IMR-90 (cell line): ENCODE measurements at places on chromosomes 7 and 10.

GRCh38 chr10:96851281-96851680, 19.2 kb downstream of the LCOR start:
- no peak for DNase-seq

DNA sequence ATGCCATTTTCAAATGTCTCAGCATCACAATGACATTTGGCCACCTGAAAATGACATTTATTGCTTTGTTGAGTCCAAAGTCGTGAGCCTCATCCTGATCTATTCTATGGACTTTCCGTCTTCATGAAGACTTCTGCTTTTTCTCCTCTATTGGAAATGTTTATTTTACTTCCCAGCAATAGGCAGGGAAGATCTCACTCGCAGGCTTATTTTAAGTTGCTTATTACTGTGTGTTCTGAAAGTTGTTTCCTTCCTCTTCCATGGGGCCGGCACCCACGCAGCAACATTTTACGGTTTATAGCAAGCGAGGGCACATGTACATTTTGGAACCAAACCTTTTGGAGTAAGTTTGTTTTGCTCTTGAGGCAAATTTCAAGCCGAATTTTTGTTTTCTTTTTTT, 221.0 kb upstream of the KLF6 start:
- no peak for DNase-seq

GRCh38 chr10:60848126-60848525, 69.8 kb downstream of the CDK1 start:
- peak; percentile 52 for DNase-seq

DNA sequence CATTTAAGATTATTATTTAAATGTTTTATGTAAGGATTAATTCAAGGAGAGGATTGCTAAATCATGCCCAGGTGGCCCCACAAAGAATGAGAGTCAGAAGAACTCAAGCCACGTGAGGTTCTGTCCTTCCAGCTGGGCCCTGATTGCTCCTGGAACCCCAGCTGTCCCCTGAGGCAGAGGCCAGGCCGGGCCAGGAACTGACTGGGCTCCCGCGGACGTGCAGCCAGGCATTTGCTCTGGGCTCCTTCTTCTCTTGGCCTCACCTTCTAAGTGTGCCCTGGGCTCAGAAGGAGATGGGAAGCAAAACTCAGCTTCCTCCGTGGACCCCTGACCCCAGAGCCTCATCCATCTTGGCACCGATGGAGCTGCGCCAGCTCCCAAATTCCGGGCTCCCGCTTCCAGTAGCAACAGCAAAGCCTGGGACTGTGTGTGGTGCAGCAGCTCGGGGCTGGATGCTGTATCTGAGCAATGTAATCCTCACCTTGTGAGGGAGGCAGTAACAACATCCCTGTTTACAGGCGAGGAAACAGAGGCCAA, 250.6 kb upstream of the PPP2R2D start:
- DNase-seq, result no peak

GRCh38 chr7:78260826-78261225, 462.3 kb downstream of the PHTF2 start:
- peak; percentile 44 for DNase-seq

DNA sequence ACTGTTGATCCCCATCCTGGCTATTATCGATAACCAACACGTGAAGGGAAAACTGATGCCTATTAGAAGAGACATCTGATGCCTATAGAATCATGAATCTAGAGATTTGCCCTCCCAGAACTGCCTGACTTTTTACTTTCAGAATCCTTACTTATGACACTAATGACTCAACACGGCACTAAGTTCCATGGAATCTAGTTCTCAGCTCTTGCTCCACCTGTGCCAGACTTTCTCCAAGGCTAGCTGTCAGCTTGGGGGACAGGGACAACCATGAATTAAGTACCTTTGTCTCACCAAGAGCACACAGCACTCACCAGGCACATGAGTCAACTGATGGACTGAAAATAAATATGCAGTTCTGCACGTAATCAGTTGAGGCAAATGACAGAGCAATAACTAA, 184.2 kb downstream of the FRMD4A start:
- peak; percentile 77 for DNase-seq

GRCh38 chr10:62000037-62000603, 98.6 kb downstream of the ARID5B start:
- DNase-seq, result no peak

GRCh38 chr7:108492742-108493141, 33.2 kb downstream of the PNPLA8 start:
- no peak for DNase-seq

DNA sequence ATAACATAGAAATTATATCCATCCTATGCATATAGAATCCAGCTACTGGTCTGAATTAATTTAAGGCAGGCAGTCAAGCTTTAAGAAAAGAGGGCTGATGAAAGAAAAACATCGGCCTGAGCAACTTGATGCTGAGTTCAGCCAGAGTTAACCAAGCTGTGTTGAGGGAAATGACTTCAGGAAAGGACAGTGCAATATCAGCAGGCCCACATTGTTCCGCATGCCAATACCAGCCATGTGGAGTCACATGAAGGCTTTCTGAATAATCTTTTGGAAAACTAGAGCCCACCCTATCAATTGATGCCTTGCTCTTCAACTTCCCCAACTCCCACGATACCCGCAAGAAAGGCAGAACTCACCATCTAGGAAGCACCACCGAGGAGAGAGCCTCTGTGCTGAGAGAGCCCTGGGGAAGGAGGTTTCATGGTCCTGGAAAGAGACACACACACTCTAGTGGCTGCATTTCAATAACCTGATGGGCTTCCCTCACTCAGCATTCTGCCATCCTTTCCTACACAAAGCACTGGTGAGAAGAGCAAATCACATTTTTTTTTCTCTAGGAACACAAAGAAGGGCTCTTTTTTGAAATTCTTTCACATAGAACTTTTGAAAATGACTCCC, 125.8 kb upstream of the PTN start:
- DNase-seq, result no peak

- peak; percentile 87 for DNase-seq
These were observed 10.6 kb downstream of the SLC25A16 start for GRCh38 chr10:68516766-68517165.

DNA sequence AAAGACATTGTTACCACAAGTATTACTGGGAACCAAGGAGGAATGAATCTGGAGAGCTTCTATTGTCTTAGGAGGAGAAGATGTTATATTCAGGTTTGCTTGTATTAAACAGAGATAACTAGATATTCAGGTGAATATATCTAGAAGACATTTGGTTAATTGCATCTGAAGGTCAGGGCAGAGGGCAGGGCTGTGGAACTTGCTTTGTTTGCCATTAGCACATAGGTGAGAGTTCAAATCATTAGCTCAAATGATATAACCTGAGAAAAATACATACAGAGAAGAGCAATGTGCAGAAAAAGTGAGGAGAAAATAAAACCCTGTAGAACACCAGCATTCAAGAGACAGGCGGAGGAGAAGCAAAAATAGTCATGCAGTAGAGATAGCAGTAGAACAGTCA, 116.8 kb downstream of the DNAJB9 start:
- no peak for DNase-seq

DNA sequence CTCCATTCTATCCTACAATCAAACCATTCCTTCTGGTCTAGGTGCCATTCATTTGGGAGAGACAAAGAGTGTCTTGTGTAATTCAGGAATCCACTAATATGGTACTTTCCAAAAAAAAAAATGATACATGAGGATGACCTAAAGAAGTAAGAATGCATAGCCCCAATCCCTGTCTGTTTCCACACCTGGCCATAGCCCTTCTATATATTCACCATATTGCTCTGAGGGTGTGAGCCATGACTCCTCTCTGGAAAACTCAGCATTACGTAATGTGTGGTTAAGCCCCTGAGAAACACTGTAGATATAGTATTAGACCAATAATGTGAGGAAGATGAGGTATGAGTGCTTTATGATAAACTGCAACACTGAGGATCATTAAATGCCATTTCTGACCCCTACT, 592.7 kb downstream of the INHBA start:
- peak; percentile 78 for DNase-seq

- DNase-seq, result peak; percentile 2
These were observed 232.2 kb downstream of the CRPPA start for GRCh38 chr7:16189026-16189715.

- no peak for DNase-seq
These were observed 644.4 kb downstream of the KCNMA1 start for GRCh38 chr10:76993213-76993612.

GRCh38 chr7:32155712-32156111, 85.5 kb upstream of the PDE1C start:
- DNase-seq, result peak; percentile 28

GRCh38 chr7:46855851-46856250, 726.1 kb downstream of the TNS3 start:
- DNase-seq, result no peak

- peak; percentile 93 for DNase-seq
These were observed 35.6 kb upstream of the SPDYE3 start for GRCh38 chr7:100271716-100272537.

GRCh38 chr10:5360318-5360915, 4.3 kb upstream of the UCN3 start:
- no peak for DNase-seq
